ENCODE measurements at places on chromosomes 7 and 10. TPM values are rescaled to one million over a fixed set of nuclear protein-coding genes. Genes with fewer than 3 reads are reported as not detected.

The DPYSL4 gene
- total RNA-seq, result 0.79 TPM

The HMX2 gene
- total RNA-seq, result not detected

The GPR37 gene
- 2.8 TPM for total RNA-seq

- peak; percentile 79 for DNase-seq
Observed at GRCh38 chr10:132199854-132200311, 13.1 kb downstream of the DPYSL4 start.

GRCh38 chr10:86355571-86356038 is 11.0 kb downstream of the GRID1 start:
- no peak for DNase-seq

- DNase-seq, result no peak
Observed at GRCh38 chr10:122505011-122505410, 43.7 kb downstream of the HTRA1 start.

DNA sequence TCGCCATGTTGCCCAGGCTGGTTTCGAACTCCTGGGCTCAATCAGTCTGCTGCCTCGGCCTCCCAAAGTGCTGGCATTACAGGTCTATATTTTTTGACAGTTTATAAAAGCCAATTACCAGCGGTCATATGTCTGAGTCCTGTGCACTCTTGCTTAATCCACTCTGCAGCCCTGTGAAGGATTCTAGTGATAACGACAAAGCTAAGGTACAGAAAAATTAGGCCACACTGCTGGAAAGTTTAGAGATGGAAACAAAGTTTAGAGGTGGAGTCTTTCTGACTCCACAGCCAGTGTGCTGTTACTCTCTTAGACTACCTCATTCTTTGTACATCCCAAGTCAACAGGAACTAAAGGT is 707 bp downstream of the PTER start:
- no peak for DNase-seq

DNA sequence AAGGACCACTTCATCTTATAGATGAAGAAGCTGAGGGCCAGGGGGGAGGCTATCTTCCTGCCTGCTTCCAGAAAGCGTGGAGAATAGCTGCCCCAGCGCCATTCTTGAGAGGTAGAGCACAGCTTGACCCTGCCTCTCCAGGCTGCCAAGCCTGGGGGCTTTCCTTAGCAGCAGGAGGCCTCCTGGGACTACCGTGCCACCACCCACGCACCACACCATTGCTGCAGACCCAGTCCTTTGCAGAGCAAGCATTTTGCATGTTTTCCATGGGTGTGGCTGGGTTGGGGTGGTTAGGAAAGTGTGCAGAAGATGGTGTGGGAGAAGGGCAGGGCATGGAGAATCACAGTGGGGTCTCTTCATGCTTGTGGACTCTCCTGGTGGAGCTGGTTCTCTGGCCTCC is 64.9 kb downstream of the TBXAS1 start:
- DNase-seq, result no peak

GRCh38 chr10:26621889-26622711 is 75.4 kb upstream of the PDSS1 start:
- peak; percentile 90 for DNase-seq

DNA sequence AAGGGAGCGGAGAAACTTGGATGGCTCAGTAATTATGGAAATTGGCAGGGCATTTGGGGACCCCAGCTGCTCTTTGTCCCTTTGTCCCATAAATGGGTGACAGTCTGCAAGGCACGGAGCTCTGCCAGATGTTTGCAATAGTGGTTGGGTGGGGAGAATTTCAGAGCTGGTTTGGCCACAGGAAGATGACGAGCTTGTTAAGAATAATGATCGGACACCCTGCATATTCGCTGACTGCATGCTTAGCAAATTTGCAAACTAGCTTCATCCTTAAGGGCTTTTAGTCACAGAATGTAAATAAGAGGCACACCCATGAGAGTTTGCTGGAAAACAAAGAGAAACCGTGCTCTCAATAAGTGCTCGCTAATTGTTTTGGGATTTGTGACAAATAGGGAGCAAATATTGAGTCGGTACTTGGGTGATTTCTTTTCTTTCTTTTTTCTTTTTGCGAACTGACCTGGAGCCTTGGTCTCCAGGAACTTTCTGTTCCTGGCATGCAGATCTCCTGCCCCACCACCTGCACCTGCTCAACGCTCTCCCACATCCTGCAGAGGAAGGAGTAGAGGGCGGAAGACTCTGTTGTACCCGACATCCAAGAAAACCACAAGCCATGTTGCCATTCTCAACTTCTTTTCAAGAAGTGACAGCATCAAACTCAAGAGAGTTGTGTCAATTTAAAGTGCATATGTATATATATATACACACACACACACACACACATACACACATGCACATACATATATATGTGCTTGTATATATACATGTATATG is 238.9 kb downstream of the CAMK1D start:
- DNase-seq, result no peak

GRCh38 chr10:101774589-101775272 is 1.2 kb downstream of the FGF8 start:
- DNase-seq, result peak; percentile 74

DNA sequence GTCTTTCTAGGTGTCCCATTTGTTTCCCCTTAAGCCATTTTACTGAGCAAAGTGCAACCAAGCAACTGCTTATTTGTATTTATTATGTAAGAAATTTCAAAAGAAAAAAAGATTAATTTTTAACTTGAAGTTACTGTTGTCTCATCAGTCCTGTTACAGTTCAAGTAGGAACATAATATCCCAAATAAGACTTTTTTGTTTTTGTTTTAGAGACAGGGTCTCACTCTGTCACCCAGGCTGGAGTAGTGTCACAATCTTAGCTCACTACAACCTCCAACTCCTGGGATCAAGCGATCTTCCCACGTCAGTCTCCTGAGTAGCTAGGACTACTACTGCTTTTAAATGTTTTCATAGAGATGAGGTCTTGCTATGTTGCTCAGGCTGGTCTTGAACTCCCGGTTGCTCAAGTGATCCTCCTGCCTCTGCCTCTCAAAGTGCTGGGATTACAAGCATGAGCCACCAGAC is 101.9 kb downstream of the MICU1 start:
- no peak for DNase-seq

- no peak for DNase-seq
Observed at GRCh38 chr7:4856336-4857057, 5.3 kb downstream of the PAPOLB start.

DNA sequence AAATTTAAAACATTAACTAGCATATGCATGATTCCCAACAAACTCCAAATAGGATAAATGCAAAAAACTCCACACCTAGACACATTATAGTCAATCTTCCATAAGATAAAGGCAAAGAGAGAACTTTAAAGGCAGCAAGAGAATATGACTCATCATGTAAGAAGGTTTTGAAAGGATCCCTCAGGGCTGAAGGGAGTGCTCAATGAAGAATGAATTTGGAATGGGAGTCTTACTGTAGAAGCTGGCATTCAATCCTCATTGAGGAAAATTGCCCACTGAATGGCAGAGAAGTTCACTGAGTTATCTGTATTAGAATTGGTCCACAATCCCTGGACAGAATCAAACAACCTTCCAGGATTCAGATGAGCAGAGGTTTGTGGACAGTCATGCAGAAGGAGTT is 26.1 kb upstream of the ZNF365 start:
- no peak for DNase-seq

DNA sequence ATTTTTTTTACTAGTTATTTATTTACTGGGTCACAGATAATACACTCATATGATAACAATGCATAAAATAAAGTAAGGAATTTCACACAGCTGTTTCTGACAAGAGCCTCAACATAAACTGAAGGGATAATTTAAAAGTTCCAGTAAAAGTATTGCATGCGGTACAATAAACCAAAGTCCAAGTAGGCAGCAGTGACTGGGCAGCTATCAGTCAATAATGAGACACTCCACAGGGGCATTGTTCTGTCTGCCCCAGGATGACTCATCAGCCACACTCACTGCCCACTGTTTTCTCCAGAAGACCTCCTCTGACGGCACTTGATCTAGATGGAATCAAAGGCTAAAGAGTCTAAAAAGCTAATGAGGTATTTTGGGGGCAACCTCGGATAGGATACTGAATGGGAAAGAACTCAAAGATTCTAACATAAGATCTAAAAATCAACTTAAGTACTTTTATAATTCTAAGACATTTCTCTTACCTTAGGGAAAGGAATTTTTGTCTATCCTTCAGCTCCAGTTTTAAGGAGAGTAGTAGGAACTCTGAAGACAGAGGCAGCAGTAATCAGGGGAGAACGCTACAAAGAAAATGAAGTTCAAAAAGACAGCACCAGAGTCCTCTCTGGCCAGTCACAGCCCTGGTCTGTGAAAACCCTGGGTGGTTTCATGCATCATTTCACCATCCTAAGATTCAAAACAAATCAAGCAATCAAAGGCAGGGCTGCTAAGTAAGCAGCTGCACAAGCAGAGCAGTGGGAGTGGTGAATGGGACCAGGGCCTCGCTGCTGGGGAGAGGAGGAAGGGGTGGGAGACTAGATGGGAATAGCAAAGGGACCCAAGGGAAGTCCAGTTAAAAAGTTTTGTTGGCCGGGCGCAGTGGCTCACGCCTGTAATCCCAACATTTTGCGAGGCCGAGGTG is 175.1 kb downstream of the AVL9 start:
- no peak for DNase-seq

DNA sequence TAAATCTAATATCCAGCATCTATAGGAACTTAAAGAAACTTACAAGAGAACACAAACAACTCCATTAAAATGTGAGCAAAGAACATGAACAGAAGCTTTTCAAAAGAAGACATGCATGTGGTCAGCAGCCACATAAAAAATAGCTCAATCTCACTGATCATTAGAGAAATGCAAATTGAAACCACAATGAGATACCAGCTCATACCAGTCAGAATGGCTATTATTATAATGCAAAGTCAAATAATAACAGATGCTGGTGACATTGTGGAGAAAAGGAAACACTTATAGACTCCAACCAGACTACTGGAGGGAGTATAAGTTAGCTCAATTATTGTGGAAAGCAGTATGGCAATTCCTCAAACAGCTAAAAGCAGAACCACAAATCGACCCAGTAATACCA is 1314.5 kb downstream of the XPNPEP1 start:
- DNase-seq, result no peak

GRCh38 chr7:41503438-41503837 is 199.5 kb downstream of the INHBA start:
- DNase-seq, result no peak

- peak; percentile 56 for DNase-seq
Observed at GRCh38 chr10:79137826-79138225, 69.1 kb downstream of the ZMIZ1 start.

Data from upper lobe of left lung (tissue), 6 donors.